ENCODE measurements at places on chromosomes 3 and 15.

GRCh38 chr3:136862617-136863322 lies 762 bp downstream of the NCK1 start:
- DNase-seq: peak; percentile 58

GRCh38 chr3:62493109-62493801 lies 119.9 kb upstream of the FEZF2 start:
- DNase-seq: no peak

DNA sequence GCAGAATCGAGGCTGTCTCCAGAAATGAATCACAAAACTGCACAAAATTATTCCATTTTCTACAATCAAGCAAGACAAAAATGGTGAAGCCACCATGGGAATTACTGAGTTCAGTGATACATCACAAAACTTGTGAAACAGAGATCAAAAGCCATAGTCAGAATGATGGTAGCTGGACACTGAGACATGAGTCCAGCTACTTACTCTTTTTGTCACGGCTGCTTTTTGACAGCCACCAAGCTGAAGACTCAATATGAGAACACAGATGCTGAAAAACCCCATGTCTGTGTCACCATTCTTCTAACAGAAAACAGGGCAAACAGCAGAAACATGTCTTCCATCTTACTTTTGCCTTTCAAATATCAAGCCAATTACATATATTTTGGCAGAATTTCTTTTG lies 237.6 kb downstream of the LPP start:
- no peak for DNase-seq

DNA sequence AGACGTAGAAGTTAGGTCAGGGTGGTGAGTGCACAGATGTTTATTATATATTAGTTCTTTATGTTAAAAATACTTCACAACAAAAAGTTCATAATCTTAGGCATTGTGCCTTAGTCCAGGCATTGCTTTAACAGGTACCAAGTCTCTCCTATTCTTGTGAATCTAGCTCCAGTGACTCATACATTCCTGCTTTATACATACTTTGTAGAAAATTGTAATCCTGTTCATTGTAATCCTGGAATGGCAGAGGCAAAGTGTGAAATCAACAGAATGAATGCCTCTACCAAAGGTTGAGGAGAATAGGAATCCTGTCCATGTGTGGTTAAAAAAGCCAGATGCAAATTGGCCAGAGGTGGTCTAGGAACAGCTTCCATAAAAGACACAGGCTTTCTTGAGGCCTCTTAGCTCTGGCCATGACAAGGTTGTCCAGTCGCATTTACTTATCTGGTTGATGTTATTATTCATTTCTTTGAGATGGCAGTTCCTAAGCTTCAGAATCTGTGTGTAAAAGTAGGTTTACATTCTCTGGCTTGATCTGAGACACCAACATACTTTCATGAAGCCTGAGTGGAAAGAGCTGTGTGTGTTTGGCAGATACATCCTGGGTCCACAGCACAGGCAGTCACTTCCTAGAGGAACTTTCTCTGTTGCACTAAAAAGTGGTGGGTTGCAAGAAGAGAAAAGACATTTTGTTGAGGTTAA lies 109.0 kb downstream of the CDIN1 start:
- DNase-seq: no peak

DNA sequence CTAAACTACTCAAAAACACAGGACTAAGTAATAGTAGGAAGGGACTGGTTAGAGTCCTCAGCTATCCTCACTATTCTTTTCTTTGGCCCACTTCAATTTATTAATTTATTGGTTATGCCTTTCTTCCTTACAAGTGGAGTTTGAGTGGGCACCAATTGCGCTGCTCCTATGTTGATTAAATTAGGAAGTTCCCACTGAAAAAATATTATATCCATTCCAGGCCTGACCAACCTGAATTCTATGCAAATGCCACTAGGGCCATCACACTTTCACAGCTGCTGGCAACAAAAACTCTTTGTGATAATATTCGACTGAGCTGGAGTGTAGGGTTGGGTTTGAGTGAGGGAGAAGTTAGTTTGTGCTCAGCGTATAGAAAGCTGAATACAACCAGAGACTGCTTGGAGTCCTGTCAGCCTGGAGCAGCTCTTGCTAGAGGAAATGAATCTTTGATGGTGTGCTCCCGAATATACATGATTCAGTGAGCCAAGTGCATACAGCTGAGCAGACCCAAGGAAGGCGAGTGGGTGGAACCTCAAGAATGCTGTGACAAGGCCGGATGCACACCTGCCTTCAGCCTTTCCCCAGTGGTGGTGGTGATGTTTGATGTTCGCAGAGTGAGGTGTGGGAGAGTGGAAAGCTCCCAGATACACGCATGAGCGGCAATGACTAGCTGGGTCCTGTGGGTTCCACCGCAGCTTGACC lies 1.5 kb downstream of the ARHGEF3 start:
- DNase-seq: peak; percentile 65

DNA sequence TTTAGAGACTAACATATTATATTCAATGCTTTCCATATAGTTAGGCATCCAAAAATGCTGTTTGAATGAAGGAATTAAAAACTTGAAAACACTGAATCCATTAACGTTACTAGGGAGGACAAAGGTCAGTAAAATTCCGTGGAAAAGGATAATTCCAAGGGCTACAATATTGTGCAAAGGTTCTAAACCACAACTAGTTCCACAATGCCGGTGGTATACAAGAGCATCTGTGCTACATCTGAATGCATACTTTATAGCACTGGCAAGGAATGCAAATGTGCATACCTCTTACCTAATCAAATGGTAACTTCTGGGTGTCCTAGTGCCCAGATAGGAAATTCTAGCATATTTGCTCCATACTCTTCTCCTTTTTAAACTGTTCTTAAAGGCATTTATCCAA lies 2.2 kb downstream of the ICE2 start:
- DNase-seq: no peak
